ENCODE measurements at places on chromosomes 7 and 10.

DNA sequence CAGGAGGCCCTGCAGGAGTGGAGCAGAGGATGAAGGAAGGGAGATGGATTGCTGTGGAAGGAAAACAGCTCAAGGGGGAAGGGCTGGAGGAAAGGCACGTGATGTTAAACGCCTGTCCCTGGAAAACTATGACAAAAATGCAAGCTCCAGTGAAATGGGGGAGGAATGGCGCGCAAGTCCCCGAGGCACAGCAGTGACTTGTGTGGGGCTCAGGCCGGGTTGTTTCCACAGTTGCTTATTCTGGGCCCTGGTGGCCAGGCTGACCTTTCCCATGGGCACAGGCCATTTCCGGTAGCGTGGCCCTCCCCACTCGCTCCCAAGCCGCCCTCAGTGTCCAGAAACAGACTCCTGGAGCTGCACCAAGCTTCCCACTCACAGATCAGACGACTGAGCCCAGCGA lies 68.1 kb upstream of the PDGFA start:
- no peak for DNase-seq
- H3K4me3 ChIP-seq: no peak overlapping the region
- H3K36me3 ChIP-seq: peaks cover 16% of the 10 kb centered on the region
- peaks cover 28% of the 10 kb centered on the region for H3K4me1 ChIP-seq
- peak overlapping the region; percentile 36 for H3K27ac ChIP-seq

- H3K36me3 ChIP-seq: peaks cover 3% of the 10 kb centered on the region
- no peak overlapping the region for H3K4me3 ChIP-seq
- no peak overlapping the region for H3K27ac ChIP-seq
- no peak for DNase-seq
- peaks cover 40% of the 10 kb centered on the region for H3K27me3 ChIP-seq
- H3K4me1 ChIP-seq: no peaks in the 10 kb centered on the region
Measured at GRCh38 chr10:58064714-58065528, 202.8 kb downstream of the IPMK start.

DNA sequence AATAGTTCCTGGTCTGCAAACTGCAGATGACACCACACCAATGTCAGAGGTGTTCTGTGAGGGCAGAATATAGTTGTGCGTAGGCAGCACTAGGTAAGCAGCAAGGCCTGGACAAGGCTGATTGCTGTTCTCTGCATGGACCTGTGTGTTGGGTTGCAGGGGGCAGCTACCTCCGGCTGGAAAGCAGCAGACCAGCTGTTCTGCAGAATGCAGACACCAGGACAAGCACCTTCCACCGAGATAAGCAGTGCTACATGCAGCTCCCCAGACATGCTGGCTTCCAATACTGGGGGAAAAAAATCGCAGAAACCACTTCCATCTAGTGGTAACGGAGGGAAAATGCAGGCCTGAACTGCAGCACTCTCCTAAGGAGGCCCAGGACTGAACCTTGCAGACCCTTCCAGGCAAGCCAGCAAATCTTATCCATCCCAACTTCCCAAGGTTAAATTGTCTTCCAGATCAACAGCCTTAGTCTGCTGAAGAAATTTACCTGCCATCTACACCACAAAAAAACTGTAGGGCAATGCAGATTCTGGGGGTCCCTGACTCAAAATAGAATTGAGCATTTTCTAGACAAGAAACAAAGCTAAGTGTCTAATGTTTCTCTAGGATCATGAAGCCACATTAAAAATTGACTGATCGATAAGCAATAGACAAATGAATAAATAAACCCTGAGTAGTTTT lies 50.5 kb upstream of the COBL start:
- no peak overlapping the region for H3K27ac ChIP-seq

DNA sequence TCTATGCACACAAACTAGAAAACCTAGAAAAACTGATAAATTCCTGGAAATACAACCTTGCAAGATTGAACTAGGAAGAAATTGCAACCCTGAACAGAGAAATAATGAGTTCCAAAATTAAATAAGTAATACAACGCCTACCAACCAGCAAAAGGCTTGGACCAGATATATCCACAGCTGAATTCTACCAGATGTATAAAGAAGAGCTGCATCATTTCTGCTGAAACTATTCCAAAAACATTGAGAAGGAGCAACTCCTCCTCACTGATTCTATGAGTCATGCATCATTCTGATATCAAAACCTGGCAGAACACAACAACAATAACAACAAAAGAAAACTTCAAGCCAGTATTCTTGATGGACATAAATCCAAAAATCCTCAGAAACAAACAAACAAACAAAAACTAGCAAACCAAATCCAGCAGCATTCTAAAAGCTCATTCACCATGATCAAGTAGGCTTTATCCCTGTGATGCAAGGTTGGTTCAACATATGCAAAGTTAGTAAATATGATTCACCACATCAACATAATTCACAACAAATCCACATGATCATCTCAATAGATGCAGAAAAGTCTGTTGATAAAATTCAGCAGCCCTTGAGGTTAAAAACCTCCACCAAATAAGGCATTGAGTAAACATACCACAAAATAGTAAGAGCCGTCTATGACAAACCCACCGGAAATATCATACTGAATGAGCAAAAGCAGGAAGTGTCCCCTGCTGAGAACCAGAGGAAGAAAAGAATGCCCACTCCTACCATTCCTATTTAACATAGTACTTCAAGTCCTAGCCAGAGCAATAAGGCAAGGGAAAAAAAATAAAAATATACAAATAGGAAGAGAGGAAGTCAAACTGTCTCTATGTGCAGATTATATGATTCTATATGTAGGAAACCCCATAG lies 98.2 kb downstream of the PCDH15 start:
- no peaks in the 10 kb centered on the region for H3K4me1 ChIP-seq
- H3K27me3 ChIP-seq: no peaks in the 10 kb centered on the region
- no peak overlapping the region for H3K27ac ChIP-seq
- DNase-seq: no peak
- no peak overlapping the region for H3K4me3 ChIP-seq
- no peaks in the 10 kb centered on the region for H3K36me3 ChIP-seq

GRCh38 chr10:63430091-63430998 lies 35.4 kb downstream of the JMJD1C start:
- H3K4me1 ChIP-seq: peaks cover 30% of the 10 kb centered on the region
- H3K4me3 ChIP-seq: no peak overlapping the region
- H3K27ac ChIP-seq: no peak overlapping the region
- no peak for DNase-seq
- H3K36me3 ChIP-seq: peaks cover 4% of the 10 kb centered on the region

DNA sequence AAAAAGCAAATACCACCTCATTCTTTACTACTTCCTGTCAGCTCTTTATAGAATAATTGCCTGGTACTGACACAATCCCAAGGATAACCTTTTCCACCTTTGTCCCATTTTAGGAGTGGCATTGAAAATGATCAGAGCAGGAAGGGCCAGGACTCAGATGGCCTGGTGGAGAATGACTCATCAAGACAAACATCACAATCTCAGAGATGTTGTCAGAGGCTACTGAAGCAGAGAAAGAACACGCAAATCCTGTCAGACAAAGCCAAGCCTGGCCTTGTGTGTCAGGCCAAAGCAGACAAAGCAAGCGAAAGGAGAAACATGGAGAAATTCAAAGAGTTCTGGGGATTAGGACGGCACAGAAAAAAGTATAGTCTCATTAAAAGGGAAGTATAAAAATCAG lies 40.9 kb downstream of the NSUN6 start:
- no peak overlapping the region for H3K27ac ChIP-seq
- peaks cover 20% of the 10 kb centered on the region for H3K36me3 ChIP-seq
- H3K4me1 ChIP-seq: no peaks in the 10 kb centered on the region
- H3K27me3 ChIP-seq: no peaks in the 10 kb centered on the region
- DNase-seq: no peak
- H3K4me3 ChIP-seq: no peak overlapping the region

- no peaks in the 10 kb centered on the region for H3K4me1 ChIP-seq
- H3K4me3 ChIP-seq: no peak overlapping the region
- H3K27ac ChIP-seq: no peak overlapping the region
- no peak for DNase-seq
- H3K27me3 ChIP-seq: peaks cover 20% of the 10 kb centered on the region
- H3K36me3 ChIP-seq: peaks cover 2% of the 10 kb centered on the region
Measured at GRCh38 chr10:47451998-47452494, 31.9 kb downstream of the ANXA8 start.
